Spinal cord (tissue), 10 donors: ENCODE measurements at places on chromosomes 1 and 21. TPM values are rescaled to one million over a fixed set of nuclear protein-coding genes. Genes with fewer than 3 reads are reported as not detected.
A peak's percentile ranks its signal among the peaks of the same experiment; 100 is the strongest.

SLC37A1 gene
- 32.3 TPM for polyA plus RNA-seq

S100A16 gene
- 120 TPM for polyA plus RNA-seq

PLA2G2F gene
- not detected for polyA plus RNA-seq

MYCL gene
- 13.2 TPM for polyA plus RNA-seq

TAL1 gene
- 8.7 TPM for polyA plus RNA-seq

KRTAP19-1 gene
- not detected for polyA plus RNA-seq

PYHIN1 gene
- polyA plus RNA-seq = not detected

FAM151A gene
- polyA plus RNA-seq = 0.98 TPM

HJV gene
- polyA plus RNA-seq = 0.30 TPM

FLG2 gene
- 0.11 TPM for polyA plus RNA-seq

KLHDC9 gene
- polyA plus RNA-seq = 26.6 TPM

JTB gene
- 114 TPM for polyA plus RNA-seq

LCE1D gene
- not detected for polyA plus RNA-seq

DEDD gene
- polyA plus RNA-seq = 55.1 TPM

GRCh38 chr1:6245869-6246496, 2.0 kb downstream of the HES3 start:
- no peak overlapping the region for H3K27ac ChIP-seq
- H3K4me1 ChIP-seq = peaks cover 68% of the 10 kb centered on the region
- peaks cover 15% of the 10 kb centered on the region for H3K36me3 ChIP-seq
- DNase-seq = no peak
- H3K27me3 ChIP-seq = peaks cover 61% of the 10 kb centered on the region
- no peak overlapping the region for H3K4me3 ChIP-seq

DNA sequence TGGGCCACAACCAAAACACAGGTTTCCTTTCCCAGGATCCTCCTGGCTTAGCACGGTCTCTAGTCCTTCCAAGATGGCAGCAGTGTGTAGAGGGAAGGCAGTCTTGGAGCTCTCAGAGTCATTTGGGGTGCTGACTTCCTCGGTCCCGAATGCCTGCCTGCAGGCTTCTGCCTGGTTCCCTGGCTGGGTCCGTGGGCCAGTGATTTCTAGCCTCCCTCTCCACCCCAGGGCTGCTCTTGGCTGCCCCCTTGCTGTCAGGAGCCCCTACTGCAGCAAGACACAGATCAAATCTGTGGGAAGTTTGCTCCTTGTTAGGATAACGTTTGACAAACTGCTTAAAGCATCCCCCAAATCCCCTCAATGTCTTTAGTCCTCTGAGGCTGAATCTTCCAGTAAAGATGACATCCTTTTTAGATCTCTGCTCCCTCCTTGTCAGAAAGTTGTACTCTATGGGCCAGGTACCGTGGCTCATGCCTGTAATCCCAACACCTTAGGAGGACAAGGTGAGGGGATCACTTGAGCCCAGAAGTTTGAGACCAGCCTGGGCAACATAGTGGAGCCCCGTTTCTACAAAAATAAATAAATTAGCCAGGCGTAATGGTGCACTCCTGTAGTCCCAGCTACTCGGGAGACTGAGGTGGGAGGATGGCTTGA, 272.5 kb downstream of the RRAGC start:
- no peaks in the 10 kb centered on the region for H3K27me3 ChIP-seq
- no peaks in the 10 kb centered on the region for H3K36me3 ChIP-seq
- peaks cover 4% of the 10 kb centered on the region for H3K4me1 ChIP-seq
- H3K4me3 ChIP-seq = no peak overlapping the region
- DNase-seq = no peak

- no peaks in the 10 kb centered on the region for H3K27me3 ChIP-seq
- peaks cover 8% of the 10 kb centered on the region for H3K4me1 ChIP-seq
- H3K36me3 ChIP-seq = no peaks in the 10 kb centered on the region
Measured at GRCh38 chr1:147768101-147768500, 7.7 kb upstream of the GJA5 start.

- DNase-seq = no peak
- H3K27me3 ChIP-seq = no peaks in the 10 kb centered on the region
- H3K27ac ChIP-seq = no peak overlapping the region
- no peaks in the 10 kb centered on the region for H3K4me1 ChIP-seq
Measured at GRCh38 chr1:216804111-216804510, 80.9 kb upstream of the ESRRG start.

- H3K36me3 ChIP-seq = peaks cover 13% of the 10 kb centered on the region
- H3K27me3 ChIP-seq = no peaks in the 10 kb centered on the region
- H3K4me1 ChIP-seq = peaks cover 61% of the 10 kb centered on the region
- no peak overlapping the region for H3K4me3 ChIP-seq
Measured at GRCh38 chr1:3577711-3578432, 33.4 kb downstream of the MEGF6 start.

GRCh38 chr1:24927473-24927872, 2.6 kb downstream of the RUNX3 start:
- H3K4me3 ChIP-seq = no peak overlapping the region
- H3K27me3 ChIP-seq = peaks cover 88% of the 10 kb centered on the region
- no peaks in the 10 kb centered on the region for H3K36me3 ChIP-seq
- no peak for DNase-seq

DNA sequence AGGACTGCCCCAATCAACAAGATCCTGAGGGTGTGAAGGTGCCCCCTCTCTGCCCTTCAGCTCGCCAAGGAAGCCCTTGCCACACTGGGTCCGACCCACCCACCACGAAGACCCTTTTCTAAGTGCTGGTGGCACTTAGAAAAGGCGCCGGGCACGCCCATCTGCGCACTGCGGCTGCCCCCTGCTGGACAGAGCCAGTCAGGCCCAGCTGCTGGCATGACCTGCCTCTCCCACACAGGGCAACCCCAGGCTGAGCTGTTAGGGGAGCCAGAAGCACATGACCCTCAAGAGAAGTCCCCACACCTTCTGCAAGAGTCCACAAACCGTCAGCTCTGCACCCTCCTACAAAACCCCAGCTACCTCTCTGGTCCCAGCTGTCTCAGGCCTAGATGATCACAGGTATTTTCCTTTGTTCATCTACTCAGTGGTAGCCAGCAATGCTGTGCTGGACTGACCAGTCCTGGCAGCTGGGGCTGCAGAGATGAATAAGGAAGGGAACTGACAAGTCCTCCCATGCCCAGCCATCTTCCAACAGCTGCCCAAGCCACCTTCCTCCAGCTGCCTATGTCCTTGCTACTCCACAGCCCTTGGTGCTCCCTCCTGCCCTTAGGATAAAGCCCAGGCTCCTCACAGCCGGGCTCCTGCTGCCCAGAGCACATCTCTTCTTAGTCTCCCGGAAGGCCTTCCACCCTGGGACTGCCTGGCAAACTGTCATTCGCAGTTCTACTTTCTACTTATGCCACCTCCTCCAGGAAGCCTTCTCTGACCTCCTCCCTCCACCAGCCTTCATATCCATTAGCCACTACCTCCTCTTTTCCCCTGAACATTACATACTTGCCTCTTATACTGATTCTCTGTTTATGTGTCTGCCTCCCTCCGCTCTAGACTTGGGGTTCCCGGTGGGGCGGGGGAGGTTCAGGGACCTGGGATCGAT, 39.8 kb upstream of the ZC3H12A start:
- no peak overlapping the region for H3K27ac ChIP-seq
- H3K4me1 ChIP-seq = peaks cover 37% of the 10 kb centered on the region
- no peak for DNase-seq
- no peaks in the 10 kb centered on the region for H3K36me3 ChIP-seq

DNA sequence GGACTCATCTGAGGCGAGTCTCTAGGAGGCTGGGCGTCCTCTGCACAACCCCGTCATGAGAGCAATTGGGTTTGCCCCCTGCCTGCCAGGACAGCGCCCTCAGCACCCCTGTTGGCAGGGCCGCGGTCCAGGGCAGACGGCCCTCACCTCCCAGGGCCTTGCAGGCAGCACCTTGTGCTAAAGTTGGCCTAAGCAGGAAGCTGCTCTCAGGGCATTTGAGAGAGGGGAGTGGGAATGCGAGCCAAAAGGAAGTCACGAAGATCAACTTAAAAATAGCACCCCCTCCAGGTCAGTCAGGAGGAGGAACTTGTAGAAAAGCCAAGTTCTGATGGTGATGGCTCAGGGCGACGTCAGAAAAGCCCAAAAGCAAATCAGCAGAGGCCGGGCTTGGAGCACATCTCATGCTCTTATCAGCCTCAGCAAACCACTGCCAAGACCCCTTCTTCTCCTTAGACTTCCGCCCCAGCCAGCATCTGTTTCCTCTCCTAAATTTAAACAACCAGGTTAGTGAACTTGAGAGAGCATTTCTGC, 12.6 kb upstream of the ADORA3 start:
- no peak for DNase-seq
- no peaks in the 10 kb centered on the region for H3K36me3 ChIP-seq
- peak overlapping the region; percentile 87 for H3K27ac ChIP-seq
- peaks cover 44% of the 10 kb centered on the region for H3K4me1 ChIP-seq

DNA sequence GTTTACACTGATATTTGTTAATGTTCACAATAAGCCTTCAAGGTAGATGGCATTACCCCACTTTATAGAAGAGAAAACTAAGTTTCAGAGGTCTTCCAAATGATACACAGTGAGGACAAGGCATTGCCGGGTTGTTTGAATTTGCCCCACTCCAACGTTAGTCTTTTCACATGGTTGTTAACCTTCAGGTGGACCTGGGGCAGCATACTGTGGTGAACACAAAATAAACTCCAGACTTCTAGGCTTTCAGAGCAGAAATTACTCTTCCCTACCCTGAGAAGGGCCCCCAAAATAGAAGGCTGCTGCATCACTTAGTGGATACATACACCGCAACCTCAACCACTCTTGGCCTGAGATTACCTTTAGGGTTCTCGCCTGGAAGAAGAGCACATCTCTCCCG, 3.4 kb upstream of the KHDRBS1 start:
- H3K27ac ChIP-seq = no peak overlapping the region
- no peak overlapping the region for H3K4me3 ChIP-seq
- H3K36me3 ChIP-seq = no peaks in the 10 kb centered on the region

- H3K27ac ChIP-seq = no peak within 1 kb of the TSS
- H3K27me3 ChIP-seq = peaks cover 41% of the 10 kb centered on the region
- peak within 1 kb of the TSS; percentile 52 for H3K4me3 ChIP-seq
- H3K4me1 ChIP-seq = peaks cover 45% of the 10 kb centered on the region
- peak; percentile 94 for DNase-seq
- no peaks in the 10 kb centered on the region for H3K36me3 ChIP-seq
Measured at GRCh38 chr1:26993237-26994019, at the start of gene TRNP1. TSS of gene TRNP1 (plus strand) at chr1:26993692. CDS start at chr1:26993787, 95 bp downstream.

- no peaks in the 10 kb centered on the region for H3K36me3 ChIP-seq
- peaks cover 8% of the 10 kb centered on the region for H3K4me1 ChIP-seq
- no peak overlapping the region for H3K27ac ChIP-seq
- DNase-seq = no peak
Measured at GRCh38 chr1:20281801-20282200, 8.9 kb upstream of the VWA5B1 start.

DNA sequence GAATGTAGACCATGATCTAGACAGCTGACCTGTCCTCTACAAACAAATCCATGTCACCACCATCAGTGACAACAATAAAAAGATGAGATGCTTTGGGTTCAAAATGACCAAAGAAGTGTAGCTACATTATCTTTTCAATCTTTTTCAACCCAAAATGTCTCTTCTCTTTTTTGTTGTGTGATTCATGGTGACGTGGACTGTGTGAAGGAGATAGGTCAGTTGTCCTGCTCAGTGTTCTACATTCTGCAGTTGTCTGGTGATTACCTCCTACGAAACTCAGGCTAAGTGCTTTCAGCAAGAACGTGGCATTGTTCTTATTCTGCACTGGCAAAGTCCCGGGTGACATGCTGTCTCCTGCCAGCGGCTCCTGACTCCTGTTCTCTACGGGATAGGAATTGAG, 73.1 kb downstream of the PRKAB2 start:
- no peak overlapping the region for H3K27ac ChIP-seq
- no peaks in the 10 kb centered on the region for H3K27me3 ChIP-seq
- no peak for DNase-seq
- no peak overlapping the region for H3K4me3 ChIP-seq
- H3K4me1 ChIP-seq = no peaks in the 10 kb centered on the region
- H3K36me3 ChIP-seq = no peaks in the 10 kb centered on the region

DNA sequence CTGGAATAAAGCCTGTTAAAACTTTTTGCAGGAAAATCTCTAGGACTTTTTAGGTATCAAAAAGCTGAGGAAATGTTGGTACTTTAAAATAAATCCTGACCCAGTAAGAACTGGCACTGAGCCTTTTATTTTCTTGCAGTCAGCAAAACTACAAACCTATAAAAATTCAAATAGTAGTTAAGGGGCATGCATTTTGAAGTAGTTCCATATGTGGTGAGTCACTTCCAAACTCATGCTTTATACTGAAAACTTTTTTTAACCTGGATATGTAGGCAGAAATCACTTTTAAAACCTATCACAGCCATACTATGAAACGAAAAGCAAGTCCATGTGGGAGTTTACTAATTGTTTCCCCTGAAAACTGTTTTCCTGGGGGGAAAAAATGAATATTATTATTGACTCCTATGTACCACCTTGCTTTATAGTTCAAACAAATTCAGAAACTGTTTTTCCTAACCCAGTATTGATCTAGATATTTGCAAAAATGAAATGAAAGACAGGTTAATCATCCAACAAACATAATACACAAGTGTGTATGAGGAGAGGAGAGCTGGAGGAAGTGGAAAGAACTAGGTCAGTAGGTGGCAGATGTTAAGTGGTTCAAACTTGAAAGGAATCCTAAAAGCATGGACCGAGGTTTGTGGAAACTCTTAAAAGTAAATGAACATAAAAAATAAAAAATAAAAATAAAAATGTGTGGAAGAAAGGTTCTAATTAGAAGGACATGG, 30.5 kb downstream of the NRIP1 start:
- no peak overlapping the region for H3K27ac ChIP-seq
- DNase-seq = no peak
- no peak overlapping the region for H3K4me3 ChIP-seq
- no peaks in the 10 kb centered on the region for H3K27me3 ChIP-seq

- H3K36me3 ChIP-seq = no peaks in the 10 kb centered on the region
- H3K4me3 ChIP-seq = no peak overlapping the region
- DNase-seq = no peak
- H3K4me1 ChIP-seq = no peaks in the 10 kb centered on the region
- no peaks in the 10 kb centered on the region for H3K27me3 ChIP-seq
Measured at GRCh38 chr1:215557992-215558626, 9.0 kb upstream of the KCTD3 start.

GRCh38 chr21:45802956-45803617, 159.6 kb downstream of the PCBP3 start:
- H3K4me3 ChIP-seq = no peak overlapping the region
- peaks cover 2% of the 10 kb centered on the region for H3K36me3 ChIP-seq
- H3K27me3 ChIP-seq = no peaks in the 10 kb centered on the region
- DNase-seq = no peak
- H3K4me1 ChIP-seq = peaks cover 13% of the 10 kb centered on the region

DNA sequence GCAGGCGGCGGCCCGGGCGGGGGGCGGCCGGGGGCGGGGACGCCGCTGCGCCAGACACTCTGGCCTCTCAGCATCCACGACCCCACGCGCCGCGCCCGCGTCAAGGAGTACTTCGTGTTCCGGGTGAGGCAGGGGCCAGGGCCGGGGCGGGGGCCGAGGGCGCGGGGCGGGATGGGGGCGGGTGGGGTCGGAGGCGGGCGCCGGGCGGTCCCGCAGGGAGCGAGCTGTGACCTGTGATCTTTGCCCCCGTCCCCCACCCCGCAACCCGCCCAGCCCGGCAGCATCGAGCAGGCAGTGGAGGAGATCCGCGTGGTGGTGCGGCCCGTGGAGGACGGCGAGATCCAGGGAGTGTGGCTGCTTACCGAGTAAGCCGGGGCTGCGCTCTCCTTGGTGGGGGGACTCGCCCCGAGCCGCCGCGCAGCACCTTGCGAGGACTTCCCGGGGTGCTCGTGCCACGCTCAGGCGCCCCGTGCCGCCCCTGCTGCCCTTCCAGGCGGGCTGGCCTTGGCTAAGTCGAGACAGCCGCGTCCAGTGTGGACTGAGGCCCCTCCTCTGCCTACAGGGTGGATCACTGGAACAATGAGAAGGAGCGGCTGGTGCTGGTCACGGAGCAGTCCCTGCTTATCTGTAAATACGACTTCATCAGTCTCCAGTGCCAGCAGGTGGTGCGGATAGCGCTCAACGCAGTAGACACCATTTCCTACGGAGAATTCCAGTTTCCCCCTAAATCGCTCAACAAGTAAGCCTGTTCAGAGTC, 514 bp downstream of the TPRG1L start:
- no peak for DNase-seq
- no peaks in the 10 kb centered on the region for H3K27me3 ChIP-seq
- H3K4me3 ChIP-seq = peak overlapping the region; percentile 41
- H3K36me3 ChIP-seq = peaks cover 40% of the 10 kb centered on the region
- peaks cover 24% of the 10 kb centered on the region for H3K4me1 ChIP-seq
